NCI-H1417 treated with DMSO at 0.1 percent for 48 hours (cell line): ENCODE measurements at places on chromosomes 11 and 22.

GRCh38 chr11:102849311-102849710 lies 5.9 kb upstream of the MMP3 start:
- DNase-seq, result no peak

DNA sequence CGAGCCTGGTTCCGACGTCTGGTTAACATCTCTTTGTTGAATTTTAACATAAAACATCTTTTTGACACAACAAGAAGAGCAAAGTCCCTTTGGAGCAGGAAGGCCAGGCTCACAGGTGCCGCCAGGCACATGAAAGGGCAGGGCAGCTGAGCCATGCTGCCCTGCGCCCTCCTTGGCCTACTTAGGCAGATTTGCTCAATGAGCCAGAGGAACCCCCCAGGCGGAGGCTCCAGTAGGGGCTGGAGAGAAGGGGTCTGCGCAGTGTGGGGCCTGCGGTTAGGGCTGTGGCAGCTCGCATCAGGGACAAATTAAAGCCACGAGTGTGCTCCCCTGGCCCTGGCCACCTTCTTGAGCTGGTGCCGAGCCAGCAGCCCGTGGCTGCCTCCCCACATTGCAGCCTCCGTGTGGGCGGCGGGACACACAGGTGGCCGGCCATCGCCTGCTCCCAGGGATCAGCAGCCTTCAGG lies 9.9 kb upstream of the SLC22A12 start:
- no peak for DNase-seq

GRCh38 chr22:24432059-24432853 lies 4.9 kb downstream of the ADORA2A start:
- no peak for DNase-seq

DNA sequence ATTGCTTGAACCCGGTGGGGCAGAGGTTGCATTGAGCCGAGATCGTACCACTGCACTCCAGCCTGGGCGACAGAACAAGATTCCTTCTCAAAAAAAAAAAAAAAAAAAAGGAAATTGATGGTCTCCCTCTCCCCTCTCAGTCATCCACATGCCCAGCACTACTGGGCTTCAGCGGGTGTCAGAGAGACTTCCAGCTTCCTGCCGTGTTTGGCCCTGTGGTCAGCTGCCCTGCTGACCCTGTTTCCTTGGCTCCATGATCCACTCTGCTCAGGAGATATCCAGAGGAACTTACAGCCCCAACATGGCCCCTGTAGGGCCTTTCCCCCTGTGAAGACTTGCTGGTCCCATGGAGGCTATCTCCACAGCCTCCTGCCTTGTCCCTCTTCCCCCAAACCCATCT lies 6.1 kb upstream of the PNPLA3 start:
- DNase-seq, result no peak

GRCh38 chr22:38843201-38843656 lies 599 bp downstream of the NPTXR start:
- DNase-seq, result no peak

DNA sequence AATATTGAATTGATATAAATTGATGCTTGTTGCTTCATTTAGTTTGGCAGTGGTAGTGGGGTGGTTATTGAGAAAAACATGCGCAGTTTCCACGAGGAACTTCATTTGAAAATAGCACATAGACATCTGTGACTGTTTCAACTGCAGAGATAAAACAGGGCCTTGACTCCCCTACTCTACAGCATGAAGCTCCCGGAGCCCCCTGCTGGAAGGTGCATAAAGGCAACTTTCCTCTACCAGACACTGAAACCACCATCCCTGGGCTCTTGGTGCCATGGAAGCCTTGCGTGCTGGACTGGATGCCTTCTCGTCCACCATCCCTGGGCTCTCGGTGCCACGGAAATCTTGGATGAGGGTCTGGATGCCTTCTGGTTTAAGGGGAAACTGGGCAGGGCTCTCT lies 195.9 kb downstream of the CSNK2A3 start:
- no peak for DNase-seq

DNA sequence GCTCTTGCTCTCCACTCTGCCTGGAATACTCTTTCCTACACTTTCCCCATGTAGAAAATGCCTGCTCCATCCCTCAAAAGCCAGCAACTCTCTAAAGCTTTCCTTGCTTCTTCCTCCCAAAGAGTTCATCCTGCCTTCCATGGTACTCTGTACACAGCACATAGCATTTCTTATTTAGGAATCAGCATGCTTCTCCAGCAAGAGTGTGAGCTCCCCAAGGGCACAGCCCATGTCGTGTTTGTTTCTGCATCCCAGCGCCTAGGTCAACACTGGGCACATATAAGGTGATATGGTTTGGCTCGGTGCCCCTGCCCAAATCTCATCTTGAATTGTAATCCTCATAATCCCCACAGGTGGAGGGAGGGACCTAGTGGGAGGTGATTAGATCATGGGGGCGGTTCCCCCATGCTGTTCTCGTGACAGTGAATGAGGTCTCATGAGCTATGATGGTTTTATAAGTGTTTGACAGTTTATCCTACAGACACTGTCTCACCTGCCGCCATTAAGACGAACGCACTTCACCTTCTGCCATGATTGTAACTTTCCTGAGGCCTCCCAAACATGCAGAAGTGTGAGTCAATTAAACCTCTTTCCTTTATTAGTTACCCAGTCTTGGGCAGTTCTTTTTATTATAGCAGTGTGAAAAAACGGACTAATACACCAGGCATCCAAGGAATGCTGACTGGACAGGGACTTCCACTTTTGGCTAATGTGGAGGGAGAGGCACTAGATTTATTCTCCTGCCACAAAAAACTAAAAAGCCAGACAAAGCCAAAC lies 8.2 kb downstream of the VPS37C start:
- no peak for DNase-seq

DNA sequence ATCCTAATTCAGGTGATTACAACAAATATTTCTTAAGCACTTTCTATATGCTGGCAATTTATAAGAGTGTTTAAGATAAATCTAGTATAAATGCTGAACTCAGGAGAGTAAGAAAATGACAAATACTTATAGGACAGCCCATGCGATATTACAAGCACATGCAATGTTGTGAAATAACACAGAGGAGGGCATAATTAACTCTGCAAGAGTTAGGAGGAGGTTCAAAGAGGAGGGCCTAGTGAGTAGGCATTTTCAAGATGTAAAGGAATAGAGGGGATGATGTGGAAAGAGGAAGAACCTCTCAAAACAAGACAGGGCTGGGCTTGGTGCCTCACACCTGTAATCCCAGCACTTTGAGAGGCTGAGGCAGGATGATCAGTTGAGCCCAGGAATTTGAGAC lies 37.1 kb upstream of the IL17RA start:
- DNase-seq, result no peak
